Suprapubic skin (tissue), 4 donors: ENCODE measurements at places on chromosomes 2 and 18.

GRCh38 chr2:11995456-11995855, 249.0 kb downstream of the LPIN1 start:
- H3K36me3 ChIP-seq, result no peaks in the 10 kb centered on the region
- no peak overlapping the region for H3K4me3 ChIP-seq
- DNase-seq, result no peak
- H3K27me3 ChIP-seq, result no peaks in the 10 kb centered on the region
- no peaks in the 10 kb centered on the region for H3K4me1 ChIP-seq

DNA sequence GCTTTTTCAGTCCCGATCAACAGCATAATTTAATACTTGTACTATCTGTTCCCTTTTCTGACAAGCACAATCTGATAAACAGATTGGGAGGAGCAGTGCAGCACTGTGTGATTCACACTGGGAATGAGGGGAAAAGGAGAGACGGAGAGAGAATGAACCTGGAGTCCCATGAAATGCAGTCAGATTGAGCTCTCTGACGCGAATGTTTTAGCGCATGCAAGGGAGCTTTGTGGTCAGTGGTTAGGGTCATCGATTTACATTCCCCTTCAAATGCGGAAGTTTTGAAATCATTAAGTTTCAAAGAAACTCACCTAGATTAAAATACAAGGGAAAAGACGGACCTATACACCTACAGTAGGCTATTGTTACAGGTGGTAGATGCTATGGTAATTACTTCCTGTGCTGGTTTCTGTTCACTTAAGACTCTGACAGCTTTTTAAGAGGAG, 99.6 kb downstream of the KCTD1 start:
- DNase-seq, result no peak
- no peak overlapping the region for H3K4me3 ChIP-seq
- no peaks in the 10 kb centered on the region for H3K27me3 ChIP-seq
- peaks cover 1% of the 10 kb centered on the region for H3K36me3 ChIP-seq
- peaks cover 12% of the 10 kb centered on the region for H3K4me1 ChIP-seq

DNA sequence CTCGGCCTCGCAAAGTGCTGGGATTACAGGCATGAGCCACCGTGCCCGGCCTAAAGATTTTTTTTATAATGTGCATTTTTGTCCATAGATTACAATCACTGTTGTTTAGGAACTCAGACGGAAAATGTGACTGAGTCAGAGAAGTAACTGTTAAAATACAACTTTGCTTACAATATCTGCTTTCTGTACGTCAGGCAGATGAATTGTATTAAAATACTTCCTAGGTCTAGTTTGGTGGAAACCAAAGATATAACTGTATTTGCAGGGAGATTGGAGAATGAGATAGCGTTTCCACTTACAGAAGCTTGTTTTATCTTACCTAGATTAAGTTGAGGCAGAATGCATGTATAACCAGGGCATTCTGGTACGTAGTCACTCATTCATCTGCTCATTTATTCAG, 36.7 kb downstream of the ASAP2 start:
- H3K4me1 ChIP-seq, result peaks cover 22% of the 10 kb centered on the region
- no peak overlapping the region for H3K27ac ChIP-seq
- no peaks in the 10 kb centered on the region for H3K36me3 ChIP-seq

- no peak for DNase-seq
- H3K36me3 ChIP-seq, result no peaks in the 10 kb centered on the region
- H3K27me3 ChIP-seq, result no peaks in the 10 kb centered on the region
- no peak overlapping the region for H3K4me3 ChIP-seq
Observed at GRCh38 chr2:129092956-129093355, 774.3 kb upstream of the HS6ST1 start.

DNA sequence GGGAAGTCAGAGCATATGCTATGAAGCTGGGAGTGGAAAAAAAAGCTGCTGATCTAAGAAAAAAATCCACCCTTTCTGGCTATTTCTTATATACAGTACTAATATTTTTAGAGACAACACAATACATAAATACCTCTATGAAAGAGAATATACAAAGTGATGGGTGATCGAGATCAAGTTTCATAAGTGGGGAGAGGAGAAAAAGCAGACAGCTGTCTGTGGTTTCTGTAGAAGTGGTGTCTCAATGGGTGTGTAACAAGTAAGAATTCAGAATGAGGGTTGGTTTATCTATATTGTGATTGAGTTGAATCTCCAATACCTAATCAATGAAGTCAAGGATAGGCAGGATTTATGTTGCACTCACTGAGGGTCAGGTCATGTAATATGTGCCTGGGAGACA, 191.0 kb downstream of the HNMT start:
- H3K27me3 ChIP-seq, result no peaks in the 10 kb centered on the region
- H3K27ac ChIP-seq, result no peak overlapping the region
- H3K4me1 ChIP-seq, result no peaks in the 10 kb centered on the region
- no peaks in the 10 kb centered on the region for H3K36me3 ChIP-seq

- no peaks in the 10 kb centered on the region for H3K36me3 ChIP-seq
- H3K27me3 ChIP-seq, result no peaks in the 10 kb centered on the region
- no peak overlapping the region for H3K27ac ChIP-seq
- DNase-seq, result no peak
- H3K4me1 ChIP-seq, result no peaks in the 10 kb centered on the region
Observed at GRCh38 chr18:65725251-65726050, 25.4 kb upstream of the CDH7 start.

- H3K4me1 ChIP-seq, result peaks cover 42% of the 10 kb centered on the region
- peak overlapping the region; percentile 74 for H3K4me3 ChIP-seq
- no peaks in the 10 kb centered on the region for H3K36me3 ChIP-seq
Observed at GRCh38 chr18:46070815-46071652, 1.0 kb downstream of the PSTPIP2 start.
